AG20443 (cell line): ENCODE measurements at places on chromosomes 4 and X.
A peak's percentile ranks its signal among the peaks of the same experiment; 100 is the strongest.

DNA sequence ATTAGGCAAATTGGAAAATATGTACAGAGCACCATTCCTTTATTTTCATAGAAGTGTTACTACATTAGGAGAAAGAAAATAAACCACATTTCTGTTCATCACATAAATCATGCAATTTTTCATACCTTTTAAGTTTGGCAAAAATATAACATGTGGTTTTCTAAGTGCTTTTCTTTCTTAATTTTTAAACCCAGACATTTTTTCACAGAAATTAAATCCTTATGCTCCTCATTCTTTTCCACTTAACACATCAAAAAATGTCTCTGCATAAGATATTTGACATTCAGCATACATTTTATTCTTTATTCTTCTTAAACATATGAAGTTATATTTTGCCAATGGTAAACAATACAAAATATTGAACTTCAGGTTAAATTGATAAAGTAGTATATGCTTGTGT, 826.6 kb upstream of the SLIT2 start:
- no peak for DNase-seq

DNA sequence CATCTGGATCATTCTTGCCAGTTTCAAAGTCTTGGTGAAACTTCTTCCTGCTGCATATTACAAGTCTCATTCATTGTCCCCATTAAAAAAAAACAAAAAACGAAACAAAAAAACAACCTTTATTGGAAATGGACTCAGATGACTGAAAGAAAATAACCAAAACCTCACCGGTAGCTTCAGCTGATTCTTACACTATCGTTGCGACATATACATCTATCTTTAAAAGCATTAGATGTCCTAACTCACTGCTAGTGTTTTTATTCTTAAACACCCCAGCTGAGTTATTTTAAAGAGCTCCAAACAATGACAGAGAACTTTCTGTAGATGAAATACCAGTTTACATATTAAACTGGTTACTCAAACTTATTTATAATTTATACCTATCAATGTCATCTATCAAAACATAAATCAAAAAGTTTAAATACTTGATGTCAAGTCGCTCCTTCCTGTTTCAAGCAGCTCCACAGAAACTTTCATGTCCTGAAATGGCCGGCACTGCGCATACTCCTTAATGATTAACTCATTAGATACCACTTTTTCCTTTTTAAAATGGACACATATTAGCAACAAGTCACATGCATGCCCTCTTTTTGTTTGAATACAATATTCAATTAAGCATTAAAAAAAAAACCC, 87.2 kb downstream of the HPRT1 start:
- DNase-seq = no peak

GRCh38 chr4:69610484-69610883, 29.0 kb downstream of the UGT2A2 start:
- DNase-seq = no peak

DNA sequence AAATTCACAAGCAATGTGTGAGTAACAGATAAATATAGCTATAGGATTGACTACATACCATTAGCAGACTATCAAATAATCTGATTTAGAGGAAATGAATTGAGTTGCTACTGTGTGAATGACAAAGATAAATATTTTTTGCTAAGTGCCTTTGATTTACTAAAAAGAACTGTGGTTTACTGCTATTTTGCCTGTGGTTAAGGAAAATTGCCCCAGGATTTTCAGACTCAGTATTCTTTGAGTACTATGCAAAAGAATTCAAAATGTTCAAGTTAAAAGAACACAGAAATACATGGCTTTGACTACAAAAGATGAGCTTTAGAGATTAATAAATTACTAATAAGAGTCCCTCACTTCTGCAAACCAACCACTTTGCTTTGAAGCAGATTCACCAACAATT, 853.8 kb downstream of the ADGRL3 start:
- DNase-seq = no peak

DNA sequence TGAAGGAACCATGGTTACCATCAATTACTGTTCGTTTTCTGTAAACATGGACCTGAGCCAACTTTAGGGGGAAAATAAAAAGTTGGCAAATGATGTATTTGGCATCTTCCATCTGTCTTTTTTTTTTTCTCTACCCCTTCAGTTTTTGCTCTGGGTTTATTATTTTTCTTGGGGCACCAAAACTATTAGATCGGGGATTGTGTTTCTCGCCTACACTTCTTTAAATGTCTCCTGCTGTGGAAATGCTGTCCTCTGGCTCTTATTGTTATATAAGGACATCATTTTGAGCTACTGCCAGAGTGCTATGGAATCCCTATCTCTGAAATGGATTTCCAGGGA, 234.0 kb upstream of the SLIT2 start:
- DNase-seq = no peak

- peak; percentile 11 for DNase-seq
These were observed 63.4 kb upstream of the MAB21L2 start for GRCh38 chr4:150518559-150518958.

DNA sequence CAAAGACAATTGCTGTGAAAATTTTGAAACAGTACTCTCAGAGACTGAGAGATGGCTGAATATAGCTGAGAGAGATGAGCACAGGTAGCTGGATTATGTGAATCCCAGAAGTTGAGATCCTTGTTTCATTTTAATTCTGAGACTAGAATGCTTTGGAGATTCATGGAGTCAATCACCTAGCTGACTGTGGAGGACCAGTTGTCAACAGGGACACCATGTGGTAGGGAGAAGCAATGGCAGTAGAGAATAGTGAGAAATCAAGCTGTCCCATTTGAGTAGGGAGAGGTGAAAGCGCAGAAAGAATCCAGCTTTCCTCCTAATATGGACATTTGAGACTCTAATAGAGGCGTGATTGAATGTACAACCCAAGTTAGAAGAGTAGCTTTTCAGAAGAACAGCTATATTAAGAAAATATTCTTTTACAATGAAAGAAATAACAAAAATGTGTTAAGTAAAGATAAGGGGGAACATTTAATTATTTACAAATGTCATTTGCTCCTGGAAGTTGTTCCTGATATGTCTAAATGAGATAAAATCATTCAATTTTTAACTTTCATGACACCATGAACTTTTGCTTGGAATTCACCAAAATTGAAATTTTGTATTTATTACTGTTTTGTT, 30.3 kb upstream of the GLRB start:
- peak; percentile 75 for DNase-seq

GRCh38 chr4:7226439-7226838, 34.1 kb downstream of the SORCS2 start:
- DNase-seq = no peak

DNA sequence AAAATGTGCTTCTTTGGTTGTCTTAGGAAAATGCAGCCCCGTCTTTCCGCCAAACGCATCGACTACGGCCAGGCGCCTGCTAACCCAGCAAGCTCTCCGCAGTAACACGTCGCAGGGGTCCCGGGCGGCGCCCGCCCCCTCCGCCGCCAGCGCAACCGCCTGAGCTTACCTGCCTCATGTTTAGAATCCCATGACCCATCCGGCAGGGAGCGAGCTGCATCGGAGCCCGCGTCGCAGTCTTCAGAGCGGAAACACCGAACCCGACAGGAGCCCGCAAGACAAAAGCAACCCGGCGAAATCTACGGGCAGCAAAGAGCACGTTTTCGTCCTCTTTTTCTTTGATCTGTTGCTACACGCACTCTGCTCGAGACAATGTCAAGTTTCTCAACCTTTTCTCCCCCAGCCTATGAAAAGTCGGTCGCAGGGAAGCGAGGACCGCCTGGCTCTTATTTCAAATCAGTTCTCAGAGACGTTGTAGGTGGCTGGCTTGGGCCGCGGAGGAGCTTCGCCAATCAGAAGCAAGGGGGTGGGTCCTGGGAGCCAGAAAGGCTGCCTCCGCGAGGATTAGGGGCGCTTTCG, at the start of gene MID1:
TSS of gene MID1 (minus strand) at position 465 of the 579 bp plus-strand sequence. CDS start 53,038 bp downstream, outside the sequence.
- peak; percentile 74 for DNase-seq

DNA sequence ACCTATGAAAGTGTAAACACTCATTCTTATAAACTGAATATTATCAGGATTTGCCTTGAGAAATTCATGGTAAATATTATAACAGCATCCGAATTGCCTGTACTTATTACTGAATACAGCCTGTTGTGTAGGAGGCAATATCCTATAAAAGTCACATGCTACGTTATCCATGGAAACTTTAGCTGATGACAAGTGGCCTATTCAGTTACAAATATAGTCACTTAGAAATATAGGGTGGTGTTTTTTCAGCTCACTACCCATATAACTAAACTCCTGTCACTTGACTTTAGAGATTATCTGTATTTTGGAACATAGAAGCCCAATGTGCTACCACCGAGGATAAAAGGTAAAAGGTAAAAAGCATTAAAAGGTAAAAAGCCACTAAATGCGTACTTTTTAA, 493.4 kb downstream of the INPP4B start:
- no peak for DNase-seq

- peak; percentile 37 for DNase-seq
These were observed 88.8 kb upstream of the ESX1 start for GRCh38 chrX:104343428-104344129.

- DNase-seq = no peak
These were observed 47.5 kb downstream of the CPZ start for GRCh38 chr4:8639777-8640720.

- DNase-seq = no peak
These were observed 82.7 kb upstream of the TEX13C start for GRCh38 chrX:125236955-125237354.

DNA sequence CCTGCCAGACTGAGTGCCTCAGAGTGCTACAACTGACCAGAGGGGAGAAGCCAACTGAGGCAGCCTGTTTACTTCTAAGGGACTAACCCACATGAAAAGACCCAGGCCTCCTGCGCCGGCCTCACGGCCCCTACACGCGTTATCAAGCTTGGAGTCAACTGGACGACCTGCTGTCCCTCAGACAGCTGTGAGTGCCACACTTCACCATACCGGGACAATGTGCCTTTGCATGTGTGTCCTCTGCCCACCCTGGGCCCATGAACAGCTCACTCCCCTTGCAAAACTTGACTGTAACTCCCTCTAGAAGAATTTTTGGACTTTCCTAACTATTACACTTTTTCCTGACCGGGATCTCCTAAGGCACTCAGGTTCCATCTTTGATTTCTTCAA, 1.8 kb downstream of the NOP14 start:
- no peak for DNase-seq

GRCh38 chr4:1725521-1725920, 4.2 kb downstream of the TACC3 start:
- DNase-seq = no peak

DNA sequence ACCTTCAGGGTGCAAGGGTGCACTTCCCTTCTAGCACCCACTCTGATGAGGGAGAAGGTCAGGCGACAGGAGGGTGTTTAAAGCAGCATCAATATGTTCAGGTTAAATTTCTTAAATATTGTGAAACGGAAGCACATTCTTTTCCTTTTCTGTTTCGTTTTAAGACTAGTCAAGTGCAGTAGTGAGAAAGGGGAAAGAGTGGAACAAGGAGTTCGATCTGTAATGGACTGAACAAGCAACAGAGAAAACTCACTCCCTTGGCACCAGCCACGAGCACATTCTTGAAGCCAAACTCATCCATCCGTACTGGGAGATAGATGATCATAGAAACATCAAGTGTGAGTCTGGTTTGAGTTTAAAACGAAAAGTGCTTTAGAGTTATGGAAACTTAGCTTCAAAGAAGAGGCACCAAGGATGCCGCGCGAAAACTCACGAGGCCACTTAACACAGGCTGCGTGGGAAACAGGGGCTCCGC, 815 bp downstream of the FAM53A start:
- DNase-seq = peak; percentile 66

GRCh38 chrX:86002076-86002896, 45.1 kb downstream of the CHM start:
- DNase-seq = peak; percentile 5

GRCh38 chrX:136626891-136627290, 21.1 kb upstream of the CD40LG start:
- no peak for DNase-seq

DNA sequence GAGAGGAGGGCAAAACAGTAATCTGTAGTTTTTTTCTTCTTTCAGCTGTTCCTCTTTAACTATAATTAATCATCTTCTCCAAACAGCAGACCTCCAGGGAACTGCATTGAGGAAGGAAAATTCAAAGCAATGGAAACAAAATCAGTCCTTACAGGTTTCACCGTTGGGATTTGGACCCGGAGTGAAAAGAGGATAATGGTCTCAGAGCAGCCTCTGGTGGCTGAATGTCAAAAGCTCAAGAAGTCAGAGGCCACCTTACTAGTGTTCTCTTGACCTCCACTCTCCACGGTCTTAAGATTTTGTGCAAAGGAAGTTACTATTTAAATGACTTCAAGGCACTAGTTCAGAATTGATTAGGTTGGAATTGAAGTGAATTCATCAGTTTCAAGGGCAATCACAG, 16.0 kb upstream of the MID1 start:
- peak; percentile 43 for DNase-seq
